Mesothelial cell of epicardium (in vitro differentiated cells): ENCODE measurements at places on chromosomes 4 and X. TPM values are rescaled to one million over a fixed set of nuclear protein-coding genes. Genes with fewer than 3 reads are reported as not detected.
A peak's percentile ranks its signal among the peaks of the same experiment; 100 is the strongest.

GRCh38 chrX:119887721-119888425 is 7.8 kb upstream of the AKAP14 start:
- DNase-seq, result no peak
- H3K36me3 ChIP-seq, result no peaks in the 10 kb centered on the region
- H3K4me1 ChIP-seq, result peaks cover 13% of the 10 kb centered on the region

The ZNF41 gene
- 6.4 to 7.0 TPM (median 6.6 TPM) in 3 replicates for total RNA-seq

DNA sequence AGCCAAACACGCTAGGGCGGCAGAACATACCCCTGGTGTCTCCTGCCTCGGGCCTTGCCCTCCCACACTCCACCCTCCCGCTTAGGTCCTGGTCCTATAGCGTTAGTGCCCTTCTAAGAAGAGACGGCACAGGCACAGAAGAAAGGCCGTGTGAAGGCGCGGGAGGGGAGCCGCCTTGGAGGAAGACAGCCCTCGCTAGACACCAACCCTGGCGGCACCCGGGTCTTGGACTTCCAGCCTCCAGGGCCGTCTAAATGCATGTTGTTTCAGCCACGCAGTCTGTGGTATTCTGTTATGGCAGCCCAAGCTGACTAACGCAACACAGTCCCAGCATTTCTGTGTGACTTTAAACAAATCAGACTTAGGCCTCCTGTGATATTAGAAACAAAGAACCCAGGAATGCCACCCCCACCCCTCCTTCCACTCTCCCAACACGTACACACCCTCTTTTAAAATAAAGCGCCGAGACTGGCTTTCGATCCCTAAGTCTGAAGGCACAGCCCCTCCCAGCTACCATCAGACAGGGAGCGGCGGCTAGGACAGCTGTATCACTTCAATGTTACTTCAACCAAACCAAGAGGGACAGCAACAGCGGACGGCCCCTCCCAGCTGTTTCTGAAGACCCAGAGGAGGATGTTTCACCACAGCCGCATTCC is 128.0 kb downstream of the AFAP1 start:
- peak overlapping the region; percentile 74 for H3K27ac ChIP-seq
- no peaks in the 10 kb centered on the region for H3K27me3 ChIP-seq
- H3K36me3 ChIP-seq, result peaks cover 59% of the 10 kb centered on the region

- peak overlapping the region; percentile 77 for H3K4me3 ChIP-seq
- H3K4me1 ChIP-seq, result peaks cover 28% of the 10 kb centered on the region
- H3K36me3 ChIP-seq, result peaks cover 14% of the 10 kb centered on the region
- no peak for DNase-seq
- peak overlapping the region; percentile 93 for H3K27ac ChIP-seq
These were observed 665 bp downstream of the TIGD2 start for GRCh38 chr4:89111833-89112563.

The OTC gene
- total RNA-seq, result not detected in 3 replicates

GRCh38 chrX:54807524-54808108 is at the start of gene MAGED2:
MAGED2 (plus strand) TSS chrX:54807745; CDS start chrX:54809332, 1,587 bp downstream.
- DNase-seq, result no peak
- peaks cover 26% of the 10 kb centered on the region for H3K4me1 ChIP-seq

DNA sequence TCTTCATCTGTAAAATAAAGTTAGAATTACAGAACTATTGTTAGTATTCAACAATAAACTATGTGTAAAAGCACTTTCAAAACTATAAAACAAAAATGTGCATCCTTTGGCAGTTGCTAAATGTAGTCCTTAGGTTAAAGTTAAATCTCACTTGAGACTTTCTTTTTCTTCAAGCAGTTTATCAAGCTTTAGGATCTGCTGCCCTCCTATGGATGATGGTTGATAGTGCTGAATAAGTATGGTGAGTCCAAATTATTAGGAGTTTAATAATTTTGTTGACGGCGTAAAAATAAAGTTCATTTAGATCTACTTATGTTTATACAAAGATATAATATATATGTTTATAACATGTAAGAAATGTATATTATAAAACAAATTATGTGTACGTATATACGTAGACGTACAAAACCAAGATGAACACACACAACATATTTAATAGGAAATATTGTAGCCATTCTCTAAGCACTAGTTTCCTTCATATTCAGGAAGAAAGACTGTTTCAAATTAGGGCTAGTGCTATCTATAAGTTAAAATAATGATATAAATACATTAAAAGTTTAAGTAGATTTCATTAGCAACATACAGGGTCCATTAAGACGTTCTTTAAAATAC is 22.3 kb downstream of the UGT2A2 start:
- H3K27ac ChIP-seq, result no peak overlapping the region
- H3K4me1 ChIP-seq, result no peaks in the 10 kb centered on the region
- no peak for DNase-seq
- H3K36me3 ChIP-seq, result no peaks in the 10 kb centered on the region

- H3K36me3 ChIP-seq, result no peaks in the 10 kb centered on the region
- H3K4me1 ChIP-seq, result no peaks in the 10 kb centered on the region
- DNase-seq, result no peak
- no peak overlapping the region for H3K4me3 ChIP-seq
These were observed 629.2 kb downstream of the KLHL13 start for GRCh38 chrX:117487421-117487820.

The SYN1 gene
- total RNA-seq, result 3.7 to 4.4 TPM (median 4.2 TPM) in 3 replicates

GRCh38 chrX:38627683-38628082 is 66.3 kb downstream of the TSPAN7 start:
- no peak overlapping the region for H3K4me3 ChIP-seq
- no peaks in the 10 kb centered on the region for H3K36me3 ChIP-seq

- no peak overlapping the region for H3K4me3 ChIP-seq
- DNase-seq, result no peak
- no peaks in the 10 kb centered on the region for H3K4me1 ChIP-seq
- H3K27me3 ChIP-seq, result no peaks in the 10 kb centered on the region
- H3K27ac ChIP-seq, result no peak overlapping the region
These were observed 30.2 kb downstream of the OFD1 start for GRCh38 chrX:13764765-13765164.

The SSX1 gene
- not detected in 3 replicates for total RNA-seq

The C1QTNF7 gene
- total RNA-seq, result 3.9 to 4.4 TPM (median 4.1 TPM) in 3 replicates

- no peak for DNase-seq
- no peaks in the 10 kb centered on the region for H3K4me1 ChIP-seq
- peaks cover 8% of the 10 kb centered on the region for H3K27me3 ChIP-seq
- no peak overlapping the region for H3K4me3 ChIP-seq
- H3K36me3 ChIP-seq, result peaks cover 2% of the 10 kb centered on the region
These were observed 207.7 kb downstream of the RCHY1 start for GRCh38 chr4:75306506-75306905.

GRCh38 chr4:153539422-153539821 is 73.3 kb downstream of the TMEM131L start:
- H3K4me3 ChIP-seq, result no peak overlapping the region
- no peaks in the 10 kb centered on the region for H3K27me3 ChIP-seq
- H3K27ac ChIP-seq, result no peak overlapping the region
- DNase-seq, result no peak

DNA sequence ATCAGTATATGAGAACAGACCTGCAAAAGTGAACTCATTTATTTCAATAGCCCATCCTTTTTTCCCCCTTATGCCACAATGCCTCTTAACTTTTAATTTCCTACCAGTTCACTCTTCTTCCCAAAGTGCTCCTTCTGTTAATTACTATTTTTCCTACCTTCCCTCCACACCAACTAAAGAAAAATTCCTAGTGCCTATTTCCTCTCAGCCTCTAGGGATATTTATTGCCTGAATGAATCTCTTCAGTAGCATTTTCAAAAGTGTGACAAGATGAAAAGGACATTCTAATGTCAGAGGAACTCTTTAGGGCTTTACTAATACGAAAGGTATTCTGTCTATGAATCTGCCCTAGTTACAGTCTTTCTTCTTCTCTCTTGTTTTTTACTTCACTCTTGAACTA is 181.1 kb upstream of the SPRY1 start:
- H3K27me3 ChIP-seq, result no peaks in the 10 kb centered on the region
- no peak overlapping the region for H3K27ac ChIP-seq
- DNase-seq, result no peak
- no peaks in the 10 kb centered on the region for H3K36me3 ChIP-seq
- H3K4me1 ChIP-seq, result peaks cover 25% of the 10 kb centered on the region
- H3K4me3 ChIP-seq, result no peak overlapping the region

DNA sequence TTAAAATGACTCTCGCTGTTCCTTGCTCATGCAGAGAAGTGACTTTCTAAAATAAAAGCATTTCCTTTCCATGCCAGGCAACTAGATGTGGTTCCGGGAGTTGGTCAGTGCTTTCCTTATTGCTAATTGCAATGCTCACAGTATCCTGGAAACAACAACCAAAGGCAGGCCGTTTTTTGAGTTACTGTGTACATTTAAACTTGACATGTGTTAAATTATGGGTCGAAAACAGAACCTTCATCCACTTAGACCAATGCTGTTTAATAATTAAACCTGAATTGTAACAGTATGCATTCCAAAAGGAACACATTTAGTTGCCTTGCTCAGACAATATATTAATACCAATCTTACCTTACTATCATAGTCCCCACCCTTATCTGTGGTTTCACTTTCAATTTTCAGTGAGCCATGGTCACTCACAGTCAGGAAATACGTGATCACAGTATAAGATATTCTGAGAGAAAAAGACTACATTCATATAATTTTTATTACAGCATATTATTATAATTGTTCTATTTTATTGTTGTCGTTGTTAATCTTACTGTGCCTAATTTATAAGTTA is 102.6 kb downstream of the HS6ST2 start:
- H3K36me3 ChIP-seq, result no peaks in the 10 kb centered on the region
- no peaks in the 10 kb centered on the region for H3K27me3 ChIP-seq
- H3K4me1 ChIP-seq, result no peaks in the 10 kb centered on the region
- H3K4me3 ChIP-seq, result no peak overlapping the region
- DNase-seq, result no peak
- H3K27ac ChIP-seq, result no peak overlapping the region

DNA sequence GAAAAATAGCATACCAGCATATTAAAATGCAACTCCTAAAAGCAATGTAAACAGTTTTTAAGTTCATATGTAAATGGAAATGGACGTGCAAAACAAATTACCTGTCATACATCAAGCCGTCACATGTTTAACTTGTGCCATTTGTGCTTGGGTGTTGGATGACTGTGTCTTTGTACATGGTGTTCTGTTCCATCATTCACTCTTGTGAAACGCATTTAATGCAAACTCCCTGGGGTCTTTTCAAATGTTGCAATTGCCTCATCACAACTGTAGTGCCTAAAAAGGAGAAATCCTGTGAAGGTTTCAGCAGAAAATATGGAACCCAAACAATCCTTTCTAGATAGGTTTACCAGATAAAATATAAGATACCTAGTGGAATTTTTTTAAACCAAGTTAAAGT is 52.4 kb downstream of the PHOX2B start:
- peaks cover 9% of the 10 kb centered on the region for H3K36me3 ChIP-seq
- H3K27me3 ChIP-seq, result no peaks in the 10 kb centered on the region
- H3K4me1 ChIP-seq, result no peaks in the 10 kb centered on the region
- H3K4me3 ChIP-seq, result no peak overlapping the region
- no peak for DNase-seq

The CPLX1 gene
- total RNA-seq, result 4.5 to 4.7 TPM (median 4.6 TPM) in 3 replicates

DNA sequence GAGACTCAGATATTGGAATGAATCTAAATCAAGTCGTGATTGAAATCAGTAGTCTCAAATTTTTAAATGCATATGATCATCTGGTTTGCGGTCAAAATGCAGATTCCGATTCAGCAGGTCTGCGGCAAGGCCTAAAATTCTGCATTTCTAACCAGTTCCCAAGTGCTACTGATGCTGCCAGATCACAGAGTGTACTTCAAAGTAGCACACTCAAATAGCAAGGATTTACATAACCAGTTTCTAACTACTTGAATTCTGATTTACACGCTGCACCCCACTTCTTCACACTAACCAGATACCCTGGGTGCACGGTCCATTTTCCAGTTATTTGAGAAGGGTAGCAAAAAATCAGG is 752 bp downstream of the MBTPS2 start:
- H3K4me3 ChIP-seq, result peak overlapping the region; percentile 90
- peak overlapping the region; percentile 95 for H3K27ac ChIP-seq
- peaks cover under 1% of the 10 kb centered on the region for H3K36me3 ChIP-seq
- no peaks in the 10 kb centered on the region for H3K27me3 ChIP-seq
- H3K4me1 ChIP-seq, result peaks cover 4% of the 10 kb centered on the region
- no peak for DNase-seq

DNA sequence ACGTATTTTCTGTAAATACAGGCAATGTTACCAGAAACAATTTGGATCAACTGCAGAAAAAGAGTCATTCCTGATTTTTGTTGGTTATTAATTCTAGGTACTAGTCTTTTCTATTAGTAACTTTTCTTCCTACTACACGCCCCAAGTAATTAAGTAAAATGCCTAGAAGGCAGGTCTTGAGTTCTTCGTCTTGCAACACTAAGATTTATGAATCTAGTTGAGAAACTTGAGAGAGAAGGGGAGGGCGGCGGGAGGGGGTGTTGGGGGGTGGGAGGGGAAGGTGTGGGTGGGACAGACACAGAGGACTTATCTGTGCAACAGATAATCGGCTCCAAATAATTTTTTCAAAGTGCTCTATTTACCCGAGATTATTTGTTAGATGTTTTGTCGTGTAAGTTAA is 3.0 kb downstream of the RAP2C start:
- no peak for DNase-seq
- H3K36me3 ChIP-seq, result peaks cover 16% of the 10 kb centered on the region
- peak overlapping the region; percentile 99 for H3K27ac ChIP-seq
- no peaks in the 10 kb centered on the region for H3K27me3 ChIP-seq

The NAAA gene
- total RNA-seq, result 3.0 to 6.0 TPM (median 4.1 TPM) in 3 replicates

The ADH1B gene
- total RNA-seq, result 0.14 TPM in 1 of 3 replicates, not detected in the others

DNA sequence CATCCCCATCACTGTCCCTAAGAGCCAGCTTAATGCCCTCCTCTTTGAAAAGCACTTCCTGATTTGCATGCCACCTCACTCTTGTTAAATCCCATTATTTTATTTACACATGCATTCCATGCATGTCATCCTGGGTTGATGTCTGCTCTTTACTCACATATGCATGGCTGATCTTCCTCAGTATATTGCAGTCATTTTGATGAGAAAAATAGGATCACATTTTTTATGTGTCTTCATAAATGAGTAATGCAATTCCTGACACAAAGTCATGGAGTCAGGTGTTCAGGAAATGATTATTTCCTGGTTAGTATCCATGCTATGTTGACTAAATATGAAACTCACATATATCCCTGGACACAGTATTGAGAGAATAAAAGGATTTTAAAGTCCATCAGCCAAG is 204.7 kb downstream of the SLIT2 start:
- no peak overlapping the region for H3K4me3 ChIP-seq
- H3K36me3 ChIP-seq, result no peaks in the 10 kb centered on the region
- H3K27ac ChIP-seq, result no peak overlapping the region
- DNase-seq, result no peak
- no peaks in the 10 kb centered on the region for H3K4me1 ChIP-seq
- no peaks in the 10 kb centered on the region for H3K27me3 ChIP-seq

DNA sequence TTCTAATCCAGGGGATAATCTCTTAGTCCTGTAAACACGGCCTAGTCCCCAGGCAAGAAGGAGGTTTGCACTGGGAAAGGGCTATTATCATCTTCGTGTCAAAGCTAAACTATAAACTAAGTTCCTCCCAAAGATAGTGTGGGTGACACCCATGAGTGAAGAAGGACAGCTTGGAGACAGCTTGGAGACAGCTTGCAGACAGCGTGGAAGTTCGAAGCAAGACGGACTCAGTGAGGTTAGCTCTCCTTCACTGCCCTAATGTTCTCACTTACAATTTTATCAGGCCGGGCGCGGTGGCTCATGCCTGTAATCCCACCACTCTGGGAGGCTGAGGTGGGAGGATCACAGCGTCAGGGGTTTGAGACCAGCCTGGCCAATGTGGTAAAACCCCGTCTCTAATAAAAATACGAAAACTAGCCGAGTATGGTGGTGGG is 19.2 kb upstream of the PLCXD1 start:
- no peak overlapping the region for H3K4me3 ChIP-seq
- H3K27ac ChIP-seq, result peak overlapping the region; percentile 83
- no peaks in the 10 kb centered on the region for H3K36me3 ChIP-seq
- no peaks in the 10 kb centered on the region for H3K27me3 ChIP-seq
